Spinal cord (tissue), 10 donors: ENCODE measurements at places on chromosomes 4 and X.

DNA sequence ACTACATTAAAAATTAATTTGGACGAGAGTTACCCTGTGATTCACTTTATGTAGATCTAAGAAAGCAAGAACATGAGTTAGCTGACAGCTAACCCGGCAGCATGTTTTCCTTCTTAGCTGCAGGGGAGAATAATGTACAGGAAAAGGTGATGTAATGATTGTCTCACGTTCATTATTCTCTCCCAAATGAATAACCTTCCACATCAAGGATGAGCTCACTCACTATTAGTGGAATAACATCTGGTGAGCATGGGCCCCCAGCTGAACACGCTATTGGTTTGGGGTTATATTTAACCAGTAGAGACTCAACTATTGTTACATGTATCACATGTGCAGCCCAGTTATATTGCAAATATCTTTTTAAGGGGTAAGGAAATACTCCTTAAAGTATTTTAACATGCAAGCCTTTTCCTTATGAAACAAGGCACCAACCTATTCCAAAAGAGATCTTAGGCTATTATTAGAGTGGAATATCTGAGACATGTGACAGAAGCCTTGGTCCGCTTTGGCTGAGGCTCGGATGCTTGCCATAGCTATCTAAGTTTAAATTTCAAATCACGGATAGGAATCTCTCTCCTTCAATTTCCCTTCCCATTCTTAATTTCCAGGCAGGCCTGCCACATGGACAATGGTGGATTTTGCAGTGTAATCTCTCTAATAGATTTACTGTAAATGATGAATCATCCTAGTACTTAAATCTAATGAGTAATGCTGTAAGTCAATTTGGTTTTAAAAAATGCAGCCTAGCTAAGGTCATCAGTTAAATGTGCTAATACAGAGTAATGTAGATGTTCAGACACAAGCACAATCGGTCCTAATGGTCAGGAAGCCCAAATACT, 99.0 kb upstream of the OTUD4 start:
- no peak for DNase-seq
- H3K4me1 ChIP-seq: no peaks in the 10 kb centered on the region
- H3K4me3 ChIP-seq: no peak overlapping the region

- H3K27me3 ChIP-seq: no peaks in the 10 kb centered on the region
- H3K36me3 ChIP-seq: no peaks in the 10 kb centered on the region
- H3K27ac ChIP-seq: no peak overlapping the region
- no peaks in the 10 kb centered on the region for H3K4me1 ChIP-seq
- no peak overlapping the region for H3K4me3 ChIP-seq
These were observed 89.0 kb upstream of the LIMCH1 start for GRCh38 chr4:41448934-41449333.

DNA sequence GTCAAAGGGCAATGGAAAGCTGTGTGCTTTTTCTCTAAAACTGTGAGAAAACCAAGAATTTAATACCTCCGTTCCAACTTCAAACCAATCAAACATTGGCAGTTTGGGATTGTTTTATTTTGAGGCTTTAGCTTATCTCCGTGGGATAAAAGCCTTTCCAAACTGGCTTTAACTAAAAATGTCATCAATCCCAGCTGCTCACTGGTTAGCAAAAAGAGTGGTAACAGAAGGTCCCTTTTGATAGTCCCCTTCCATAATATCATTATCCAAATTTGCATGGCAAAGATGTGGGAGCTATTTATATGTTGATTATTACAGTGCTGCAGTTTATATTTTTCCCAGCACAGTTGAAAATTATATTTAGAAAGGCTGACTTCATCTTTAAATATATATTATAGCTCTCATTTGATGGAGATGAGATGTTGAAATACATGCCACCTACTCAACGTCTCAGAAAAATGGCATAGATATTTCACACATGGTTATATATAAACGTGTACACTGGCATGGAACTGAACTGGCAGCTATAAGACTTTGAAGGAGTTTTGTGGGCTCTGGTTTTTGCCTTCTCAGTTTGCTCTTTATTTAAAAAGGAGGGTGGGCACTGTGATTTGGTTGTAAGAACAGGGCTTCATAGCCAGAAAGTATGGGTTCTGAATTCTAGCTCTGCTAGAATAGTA, 707.1 kb upstream of the SLIT2 start:
- no peaks in the 10 kb centered on the region for H3K27me3 ChIP-seq
- no peaks in the 10 kb centered on the region for H3K36me3 ChIP-seq
- no peak overlapping the region for H3K27ac ChIP-seq
- DNase-seq: no peak
- no peaks in the 10 kb centered on the region for H3K4me1 ChIP-seq

- H3K4me1 ChIP-seq: peaks cover 3% of the 10 kb centered on the region
- no peak for DNase-seq
- no peak overlapping the region for H3K4me3 ChIP-seq
- H3K36me3 ChIP-seq: no peaks in the 10 kb centered on the region
These were observed 142.5 kb downstream of the RASL11B start for GRCh38 chr4:53004497-53005148.

DNA sequence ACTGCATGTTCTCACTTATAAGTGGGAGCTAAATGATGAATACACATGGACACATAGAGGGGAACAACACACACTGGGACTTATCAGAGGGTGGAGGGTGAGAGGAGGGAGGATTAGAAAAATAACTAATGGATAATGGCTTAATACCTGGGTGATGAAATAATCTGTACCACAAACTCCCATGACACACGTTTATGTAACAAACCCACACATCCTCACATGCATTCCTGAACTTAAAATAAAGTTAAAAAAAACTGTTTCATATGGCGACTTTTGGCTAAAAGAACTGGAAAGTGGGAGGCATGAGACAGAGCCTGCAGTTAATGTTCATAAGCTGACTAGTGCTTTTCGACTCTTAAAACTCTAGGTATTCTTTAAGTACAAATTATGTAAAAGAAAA, 98.9 kb upstream of the NPFFR2 start:
- no peak overlapping the region for H3K27ac ChIP-seq
- H3K27me3 ChIP-seq: no peaks in the 10 kb centered on the region
- no peaks in the 10 kb centered on the region for H3K36me3 ChIP-seq
- H3K4me1 ChIP-seq: peaks cover 5% of the 10 kb centered on the region
- no peak overlapping the region for H3K4me3 ChIP-seq

DNA sequence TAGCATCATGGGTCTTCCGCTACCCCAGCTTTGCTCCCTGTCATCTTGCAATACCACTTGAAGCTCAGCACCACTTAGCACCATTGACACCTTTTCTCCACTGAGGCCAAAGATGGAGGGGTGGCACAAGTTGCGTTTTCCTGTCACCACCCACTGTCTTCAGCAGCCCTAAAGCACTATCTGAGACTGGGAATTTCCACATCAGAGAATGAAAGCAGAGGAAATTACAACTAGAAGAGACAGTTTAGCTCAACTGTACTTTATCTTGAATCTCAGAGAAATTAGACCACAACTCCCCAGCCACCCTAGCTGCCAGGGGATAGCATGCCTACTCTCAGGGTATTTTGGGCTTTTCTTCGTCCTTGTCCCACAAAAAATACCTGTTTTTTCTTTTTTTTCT, 111.0 kb downstream of the DDIT4L start:
- H3K27ac ChIP-seq: no peak overlapping the region
- no peaks in the 10 kb centered on the region for H3K27me3 ChIP-seq
- no peaks in the 10 kb centered on the region for H3K36me3 ChIP-seq
- DNase-seq: no peak

- H3K4me3 ChIP-seq: no peak overlapping the region
- no peaks in the 10 kb centered on the region for H3K4me1 ChIP-seq
- no peak for DNase-seq
These were observed 31.4 kb downstream of the GC start for GRCh38 chr4:71752383-71753042.

DNA sequence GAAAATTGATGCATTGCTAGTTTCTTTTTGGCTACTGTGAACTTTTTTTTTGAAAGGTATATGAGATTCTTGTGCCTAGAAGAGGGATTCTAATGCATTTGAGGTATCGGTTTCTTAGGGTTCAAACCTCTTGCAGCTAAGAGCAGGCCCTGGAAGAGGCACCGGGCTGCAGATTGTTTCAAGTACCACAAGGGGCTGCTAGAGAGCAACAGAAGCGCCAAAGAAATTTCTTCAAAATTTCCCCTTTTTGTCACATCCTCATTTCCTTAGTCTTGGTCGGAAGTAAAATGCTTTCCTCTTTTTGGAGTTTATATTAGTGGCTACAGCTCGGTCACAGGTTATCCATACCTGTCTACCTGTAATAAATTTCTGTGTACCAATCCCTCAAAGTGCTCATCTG, 89.8 kb downstream of the PDGFRA start:
- no peaks in the 10 kb centered on the region for H3K36me3 ChIP-seq
- no peak for DNase-seq
- no peak overlapping the region for H3K4me3 ChIP-seq
- peaks cover 10% of the 10 kb centered on the region for H3K4me1 ChIP-seq

DNA sequence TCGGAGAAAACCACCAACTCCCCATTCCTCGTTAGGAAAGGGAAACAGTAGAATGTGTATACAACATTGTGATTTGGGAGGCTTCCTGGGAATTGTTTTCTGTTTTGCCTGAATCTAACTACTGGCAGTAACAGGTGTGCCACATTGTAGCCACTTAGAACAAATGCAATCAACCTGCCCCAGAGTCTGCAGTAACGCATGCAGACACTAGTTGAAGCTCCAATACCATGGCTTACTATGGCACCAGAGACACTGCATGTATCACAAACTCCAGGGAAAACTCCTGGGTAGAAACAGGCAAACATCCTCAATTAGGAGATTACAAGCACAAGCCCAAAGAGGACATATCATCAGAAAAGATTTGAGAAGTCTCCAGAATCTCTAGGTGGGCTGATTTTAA, 154.2 kb upstream of the NEIL3 start:
- H3K27ac ChIP-seq: no peak overlapping the region
- no peaks in the 10 kb centered on the region for H3K27me3 ChIP-seq
- no peak overlapping the region for H3K4me3 ChIP-seq
- no peaks in the 10 kb centered on the region for H3K4me1 ChIP-seq

- no peak for DNase-seq
- H3K36me3 ChIP-seq: no peaks in the 10 kb centered on the region
- no peaks in the 10 kb centered on the region for H3K27me3 ChIP-seq
- no peak overlapping the region for H3K4me3 ChIP-seq
These were observed 60.6 kb downstream of the BTC start for GRCh38 chr4:74733756-74734155.

- H3K4me1 ChIP-seq: peaks cover 12% of the 10 kb centered on the region
- no peaks in the 10 kb centered on the region for H3K36me3 ChIP-seq
- no peak overlapping the region for H3K27ac ChIP-seq
- no peak overlapping the region for H3K4me3 ChIP-seq
- no peaks in the 10 kb centered on the region for H3K27me3 ChIP-seq
- no peak for DNase-seq
These were observed 61.9 kb upstream of the ENPP6 start for GRCh38 chr4:184279496-184280061.
